ENCODE measurements at places on chromosomes 1 and 21.
A peak's percentile ranks its signal among the peaks of the same experiment; 100 is the strongest.

DNA sequence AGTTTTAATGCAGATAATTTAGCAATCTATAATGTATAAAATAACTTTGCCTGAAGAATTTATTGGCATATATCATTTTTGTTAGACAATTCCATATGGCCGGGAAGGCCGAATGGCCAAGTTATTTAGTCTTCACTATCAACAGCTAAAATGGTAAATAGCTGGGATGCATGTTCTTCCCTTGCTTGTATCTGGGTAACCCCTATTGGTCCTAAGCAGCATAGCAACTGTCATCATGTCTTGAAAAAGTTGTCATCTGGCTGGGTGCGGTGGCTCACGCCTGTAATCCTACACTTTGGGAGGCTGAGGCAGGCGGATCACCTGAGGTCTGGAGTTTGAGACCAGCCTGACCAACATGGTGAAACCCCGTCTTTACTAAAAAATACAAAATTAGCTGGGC, 340.0 kb upstream of the DPYD start:
- no peak for DNase-seq

- no peak for DNase-seq
Measured at GRCh38 chr1:10484521-10484920, 9.8 kb downstream of the PEX14 start.

DNA sequence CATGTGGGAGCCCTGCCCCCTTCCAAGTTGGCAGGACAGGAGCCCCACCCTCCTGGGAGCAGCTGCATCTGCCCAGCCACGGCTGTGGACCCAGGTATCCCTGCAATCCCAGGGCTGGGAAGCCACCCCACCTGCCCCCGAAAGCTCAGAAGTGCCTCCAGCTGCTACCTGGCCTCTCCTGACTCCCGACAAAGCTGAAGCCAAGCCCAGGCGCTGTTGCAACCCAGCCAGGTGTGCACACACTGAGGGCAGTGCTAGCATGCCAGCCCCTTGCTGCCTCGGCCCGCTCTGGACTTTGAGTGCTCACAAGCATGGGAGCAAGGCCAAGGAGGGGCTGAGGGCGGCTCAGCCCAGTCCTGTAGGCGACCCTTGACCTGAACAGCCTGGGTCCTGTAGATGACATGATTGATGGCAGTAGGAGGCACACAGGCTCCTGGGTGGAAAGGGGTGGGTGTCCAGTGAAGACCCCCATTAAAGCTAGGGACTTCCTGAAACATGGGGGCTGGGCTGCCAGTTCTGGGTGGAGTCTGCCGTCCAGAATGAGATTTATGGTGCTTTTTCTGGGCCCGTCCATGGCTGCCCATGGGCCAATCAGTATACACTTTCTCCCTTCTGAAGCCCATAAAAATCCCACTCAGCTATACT, 2.8 kb upstream of the SSU72 start:
- DNase-seq, result no peak

DNA sequence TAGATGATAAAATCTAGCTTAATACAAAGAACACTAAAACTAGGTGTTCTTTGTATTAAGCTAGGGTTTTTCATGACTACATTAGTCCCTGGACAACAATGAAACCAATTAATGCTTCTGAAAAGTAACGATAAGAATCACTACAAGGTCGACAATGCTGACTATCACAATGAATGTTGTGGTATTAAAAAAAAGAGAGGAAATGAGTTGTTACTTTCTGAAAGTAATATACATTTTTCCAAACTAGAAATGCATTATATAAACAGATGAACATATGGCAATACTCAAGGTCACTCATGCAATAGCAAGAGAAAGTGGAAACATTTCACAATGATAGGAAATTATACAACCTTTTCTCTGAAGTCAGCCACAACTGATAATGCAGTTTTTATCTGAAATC, 19.0 kb downstream of the DPH5 start:
- DNase-seq, result no peak

DNA sequence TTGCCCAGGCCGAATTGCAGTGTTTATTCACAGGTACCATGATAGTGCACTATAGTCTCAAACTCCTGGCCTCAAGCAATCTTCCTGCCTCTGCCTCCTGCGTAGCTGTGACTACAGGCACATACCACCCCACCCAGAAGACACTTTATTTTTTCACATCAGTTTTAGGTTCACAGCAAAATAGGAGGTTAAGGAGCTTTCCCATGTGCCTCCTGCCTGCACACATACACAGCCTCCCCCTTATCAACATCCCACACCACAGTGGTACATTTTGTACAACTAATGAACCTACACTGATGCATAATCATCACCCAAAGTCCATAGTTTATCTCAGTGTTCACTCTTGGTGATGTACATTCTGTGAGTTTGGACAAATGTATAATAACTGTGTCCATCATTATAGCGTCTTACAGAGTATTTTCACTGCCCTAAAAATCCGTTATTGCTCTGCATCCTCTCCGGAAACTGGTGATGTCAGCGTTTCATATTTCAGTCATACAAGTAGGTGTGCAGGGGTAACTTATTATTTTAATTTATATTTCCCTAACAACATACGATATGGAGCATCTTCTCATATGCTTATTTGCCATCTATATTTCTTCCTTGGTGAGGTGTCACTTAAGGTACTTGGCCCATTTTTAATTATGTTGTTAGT, 23.2 kb downstream of the OR13G1 start:
- DNase-seq, result no peak

- DNase-seq, result no peak
Measured at GRCh38 chr1:17948594-17948993, 159.0 kb upstream of the IGSF21 start.

DNA sequence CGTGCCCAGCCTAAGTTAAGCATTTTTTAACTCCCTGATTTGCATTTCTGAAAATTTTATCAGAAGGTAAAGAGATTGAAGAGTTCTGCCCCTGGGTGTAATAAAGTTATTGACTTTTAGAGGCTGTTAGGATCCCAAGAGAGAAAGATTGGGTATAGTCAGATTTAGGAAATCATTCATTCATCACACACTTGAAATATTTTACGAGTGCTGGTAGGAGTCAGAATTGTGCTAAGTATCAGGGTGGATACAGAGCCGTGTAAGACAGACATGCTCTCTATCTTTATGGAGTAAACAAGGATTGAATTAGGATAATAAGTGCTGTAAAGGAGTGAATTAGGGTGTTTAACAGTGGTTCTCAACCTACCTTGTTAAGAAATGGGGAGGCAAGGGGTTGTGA, 3.0 kb downstream of the SZT2 start:
- no peak for DNase-seq

- no peak for DNase-seq
Measured at GRCh38 chr1:186798960-186799688, 29.6 kb upstream of the PLA2G4A start.

GRCh38 chr1:24198766-24199165, 11.7 kb upstream of the IFNLR1 start:
- DNase-seq, result no peak

GRCh38 chr1:9886092-9886742, 23.9 kb downstream of the CTNNBIP1 start:
- DNase-seq, result no peak

- DNase-seq, result no peak
Measured at GRCh38 chr1:119209061-119209460, 68.6 kb upstream of the WARS2 start.

DNA sequence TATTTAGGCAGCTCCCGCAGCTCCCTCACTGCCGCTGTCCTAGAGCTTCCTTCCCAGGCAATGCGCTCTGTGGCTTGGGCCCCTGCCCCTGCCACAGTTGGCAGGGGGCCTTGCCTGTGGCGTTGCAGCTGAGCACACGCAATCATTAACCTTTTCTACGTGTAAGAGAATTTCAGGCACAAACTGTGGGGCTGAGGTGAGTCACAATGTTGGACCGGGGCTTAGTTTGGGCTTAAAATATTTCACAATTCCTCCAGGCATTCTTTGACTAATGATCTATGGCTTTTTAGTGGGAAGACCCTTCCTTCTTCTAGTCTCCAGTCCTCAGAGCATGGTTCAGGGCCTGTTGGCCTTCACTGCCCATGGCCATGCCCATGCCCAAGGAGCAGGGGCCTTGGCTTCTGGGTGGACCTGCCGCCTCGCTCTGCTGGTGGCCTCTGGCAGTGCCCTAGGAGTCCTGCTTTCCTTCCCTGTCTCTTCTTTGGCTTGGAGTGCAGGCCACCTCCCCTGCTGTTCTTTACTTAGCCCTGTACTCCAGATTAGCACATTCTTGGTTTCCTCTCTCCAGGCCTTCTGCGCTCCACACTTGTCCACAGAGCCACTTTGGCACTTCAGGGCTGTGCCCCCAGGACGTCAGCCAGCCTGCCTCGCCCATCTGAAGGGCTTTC, 39.2 kb downstream of the MAPKAPK2 start:
- peak; percentile 69 for DNase-seq

DNA sequence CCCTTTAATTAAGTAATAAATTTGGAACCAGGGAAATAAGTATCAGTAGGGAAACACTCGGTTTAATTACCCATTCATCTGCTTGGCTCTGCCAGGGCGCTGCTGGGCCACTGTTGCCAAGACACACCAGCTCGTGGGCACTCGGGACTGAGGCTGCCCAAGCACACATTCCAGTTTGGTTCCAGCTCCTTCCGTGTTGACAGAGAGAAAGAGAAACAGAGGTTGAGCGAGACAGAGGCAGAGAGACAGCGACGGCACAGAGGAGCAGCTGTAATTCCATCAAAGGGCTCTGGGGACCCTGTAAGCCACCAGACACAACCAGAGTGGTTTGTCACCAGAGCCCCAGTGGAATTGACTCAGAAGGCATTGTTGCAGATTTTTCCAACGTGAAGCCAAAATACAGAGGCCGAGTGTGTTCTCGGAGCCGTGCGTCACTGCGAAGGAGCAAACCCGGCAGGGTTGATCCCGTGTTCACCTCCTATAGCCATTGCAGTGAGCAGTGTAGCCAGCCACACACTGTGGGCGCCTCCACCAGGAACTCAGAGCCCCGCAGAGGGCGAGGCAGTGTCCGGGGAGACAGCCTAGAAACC, 33.5 kb downstream of the SYF2 start:
- DNase-seq, result peak; percentile 11

- DNase-seq, result peak; percentile 61
Measured at GRCh38 chr1:113830039-113830438, 17.8 kb upstream of the RSBN1 start.

GRCh38 chr1:16153999-16154673, 1.7 kb downstream of the EPHA2 start:
- no peak for DNase-seq

DNA sequence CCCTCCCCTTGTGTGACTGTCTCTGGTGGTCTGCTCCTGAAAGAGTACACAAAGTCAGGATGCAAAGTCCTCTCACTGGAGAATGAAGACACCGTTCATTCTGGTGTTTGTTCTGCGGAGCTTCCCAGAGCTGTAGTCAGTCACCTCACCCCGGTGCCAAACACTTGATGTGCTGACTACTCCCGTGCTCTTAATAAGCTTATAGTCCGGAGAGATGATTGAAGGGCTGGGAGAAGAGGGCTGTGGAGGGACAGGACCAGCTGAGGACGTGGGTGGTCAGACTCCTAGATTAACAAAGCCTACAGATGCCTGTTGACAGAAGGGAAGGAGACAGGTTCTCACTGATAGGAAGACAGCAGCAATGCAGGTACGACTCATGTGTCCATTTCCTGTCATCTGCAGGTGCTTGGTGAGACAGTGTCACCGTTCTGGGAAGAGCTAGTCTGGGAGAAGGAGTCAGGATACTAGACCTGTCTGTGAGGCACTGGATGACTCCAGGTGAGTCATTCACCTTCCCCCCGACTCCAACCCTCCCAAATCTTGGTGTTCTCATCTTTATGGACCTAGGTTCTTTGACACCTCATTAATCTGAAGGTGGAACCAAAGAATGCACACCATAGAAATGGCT, 40.4 kb upstream of the LRRN2 start:
- DNase-seq, result no peak

GRCh38 chr1:36284517-36284916, 21.7 kb upstream of the SH3D21 start:
- DNase-seq, result no peak

DNA sequence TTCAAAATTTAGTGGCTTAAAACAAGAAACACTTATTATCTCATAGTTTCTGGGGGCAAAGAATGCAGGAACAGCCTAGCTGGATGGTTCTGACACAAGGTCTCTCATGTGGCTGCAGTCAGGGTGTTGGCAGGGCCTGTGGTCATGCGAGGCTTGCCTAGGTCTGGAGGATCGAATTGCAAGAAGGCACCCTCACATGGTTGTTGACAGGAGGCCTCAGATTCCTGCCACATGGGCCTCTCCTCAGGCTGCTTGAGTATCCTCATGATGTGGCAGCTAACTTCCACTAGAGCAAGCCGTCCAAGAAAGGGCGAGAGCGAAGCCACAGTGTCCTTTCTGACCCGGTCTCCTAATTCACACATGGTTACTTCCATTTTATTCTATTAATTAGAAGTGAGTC, 6.2 kb upstream of the NRIP1 start:
- no peak for DNase-seq

GRCh38 chr21:15508554-15508953, 221.2 kb upstream of the USP25 start:
- DNase-seq, result no peak

- DNase-seq, result no peak
Measured at GRCh38 chr1:95983831-95984230, 737.8 kb upstream of the PTBP2 start.

GRCh38 chr1:20354610-20355009, 63.9 kb downstream of the VWA5B1 start:
- no peak for DNase-seq

DNA sequence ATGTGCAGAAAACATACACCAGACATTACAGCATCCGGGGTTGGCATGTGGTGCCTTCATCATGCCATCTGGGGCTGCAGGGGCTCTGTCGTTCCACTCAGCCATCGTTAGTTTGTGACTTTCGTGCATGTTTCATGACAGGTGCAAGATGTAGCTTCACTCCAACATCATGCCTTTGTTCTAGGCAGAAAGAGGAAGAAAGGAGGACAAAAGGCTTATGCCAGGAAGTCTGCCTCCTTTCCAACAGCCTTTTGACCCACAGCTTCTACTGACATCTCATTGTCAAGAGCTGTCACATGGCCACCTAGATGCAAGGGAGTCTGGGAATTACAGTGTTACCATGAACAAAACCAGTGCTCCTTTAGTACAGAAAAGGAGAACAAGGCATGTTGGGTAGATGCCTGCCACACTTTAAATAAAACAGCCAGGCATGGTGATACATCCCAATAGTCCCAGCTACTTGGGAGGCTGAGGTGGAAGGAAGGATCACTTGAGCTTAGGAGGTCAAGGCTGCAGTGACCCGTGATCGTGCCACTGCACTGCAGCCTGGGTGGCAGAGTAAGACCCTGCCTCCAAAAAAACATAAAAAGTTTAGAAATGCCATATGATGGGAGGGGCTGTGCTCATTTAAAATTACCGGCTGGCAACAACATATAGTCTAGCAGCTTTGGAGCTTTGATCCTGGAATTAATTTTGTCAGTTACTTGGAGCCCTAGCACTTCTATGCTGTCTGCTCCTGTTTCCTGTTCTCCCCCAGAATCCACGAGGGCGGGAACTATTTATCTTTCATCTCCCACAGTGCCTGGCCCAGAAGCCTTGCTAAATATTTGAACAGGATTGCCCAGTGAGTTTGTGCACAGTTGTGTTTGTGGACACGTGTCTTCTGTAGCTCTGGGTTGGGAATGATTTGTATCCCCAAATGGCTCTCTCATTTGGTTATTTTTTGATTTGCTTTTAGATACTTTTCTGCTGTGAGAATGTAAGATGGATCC, 7.4 kb downstream of the DOP1B start:
- no peak for DNase-seq

Measured in fibroblast of skin of abdomen (primary cell).